ENCODE measurements at places on chromosomes 1 and 21.

DNA sequence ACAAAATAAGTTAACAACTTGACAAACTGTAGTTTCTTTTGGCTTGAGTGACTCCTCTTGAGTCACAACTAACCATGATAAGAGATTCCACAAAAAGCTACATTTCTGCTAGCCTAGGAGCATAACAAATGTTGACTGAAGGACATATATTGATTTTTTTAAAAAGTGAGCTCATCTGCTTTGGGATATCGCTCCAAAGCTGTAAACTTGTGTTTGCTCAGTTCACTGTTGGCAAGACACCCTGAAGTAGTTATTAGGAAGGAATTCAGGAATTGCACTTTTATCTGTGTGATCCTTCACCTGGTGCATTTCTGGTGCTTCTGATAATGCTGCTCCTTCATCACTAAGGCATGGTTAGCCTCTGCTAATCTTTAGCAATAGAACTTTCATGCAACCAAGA is 23.7 kb downstream of the RWDD3 start:
- no peak for DNase-seq

- DNase-seq = no peak
These were observed 38.6 kb downstream of the NSL1 start for GRCh38 chr1:212752934-212753497.

DNA sequence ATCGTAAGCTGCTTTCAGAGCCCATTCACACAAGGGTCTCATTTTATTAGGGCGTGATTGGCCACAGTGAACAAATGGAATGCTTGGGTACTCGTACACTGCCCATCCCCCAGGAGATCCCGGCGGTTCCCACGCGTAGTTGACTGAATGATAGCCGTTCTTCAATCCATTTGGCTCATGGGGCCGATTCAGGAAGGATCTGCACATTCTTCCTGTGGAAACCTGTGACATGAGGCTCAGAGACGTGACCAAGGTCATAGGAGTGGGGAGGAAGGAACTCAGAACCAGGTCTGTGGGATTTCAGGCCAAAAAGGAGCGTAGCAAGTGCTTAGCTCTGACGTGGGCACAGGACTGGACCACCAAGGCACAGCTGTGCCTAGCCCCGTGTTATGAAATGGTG is 11.7 kb downstream of the ABCG1 start:
- DNase-seq = no peak

GRCh38 chr1:55823541-55824250 is 608.5 kb upstream of the USP24 start:
- no peak for DNase-seq

GRCh38 chr1:153932156-153933131 is 9.7 kb upstream of the GATAD2B start:
- no peak for DNase-seq

GRCh38 chr1:47992720-47993415 is 4.3 kb downstream of the TRABD2B start:
- no peak for DNase-seq

- no peak for DNase-seq
These were observed 17.4 kb upstream of the GRHL3 start for GRCh38 chr1:24301785-24302175.
